Sigmoid colon (tissue), 7 donors: ENCODE measurements at places on chromosomes 12 and 14. TPM values are rescaled to one million over a fixed set of nuclear protein-coding genes. Genes with fewer than 3 reads are reported as not detected.

GRCh38 chr12:87935216-87935615 is 94.0 kb downstream of the C12orf50 start:
- no peak for DNase-seq
- H3K36me3 ChIP-seq = no peaks in the 10 kb centered on the region
- no peak overlapping the region for H3K4me3 ChIP-seq
- H3K27ac ChIP-seq = no peak overlapping the region
- H3K27me3 ChIP-seq = no peaks in the 10 kb centered on the region

DNA sequence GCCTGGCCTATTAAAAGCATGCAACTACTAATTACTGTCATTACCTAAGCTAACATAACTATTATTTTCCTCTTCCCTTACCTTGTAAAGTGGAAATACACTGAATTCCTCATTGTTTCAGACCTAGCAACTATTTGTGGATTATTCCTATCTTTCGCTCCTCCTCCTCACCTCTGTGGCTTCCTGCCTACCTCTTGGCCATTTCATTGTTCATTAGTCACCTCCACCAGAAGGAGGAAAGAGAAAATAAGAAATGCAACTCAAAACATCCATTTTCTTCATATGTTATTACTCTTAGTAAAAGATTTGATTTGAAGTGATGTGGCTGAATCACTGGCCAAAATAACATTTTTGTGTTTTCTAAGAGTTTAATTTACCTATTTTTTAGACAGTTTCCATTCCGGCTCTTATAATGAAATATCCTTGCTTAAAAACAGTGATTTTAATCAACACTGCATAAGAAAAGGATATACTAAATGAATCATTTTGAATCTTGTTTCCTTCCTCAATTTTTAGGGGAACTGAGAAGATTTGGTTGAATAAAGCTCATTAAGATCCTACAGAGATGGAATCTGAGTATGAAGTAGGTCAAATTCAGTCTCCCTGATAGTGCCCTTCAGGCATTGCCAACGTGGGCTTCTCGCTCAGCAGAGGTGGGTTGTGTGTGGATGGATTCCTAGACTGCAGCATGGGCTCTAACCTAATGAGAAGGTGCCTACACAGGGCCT is 27.6 kb upstream of the ARHGAP5 start:
- H3K4me3 ChIP-seq = no peak overlapping the region
- no peaks in the 10 kb centered on the region for H3K4me1 ChIP-seq
- DNase-seq = no peak
- H3K27me3 ChIP-seq = no peaks in the 10 kb centered on the region

GRCh38 chr12:124044809-124045321 is 71.8 kb downstream of the ZNF664 start:
- no peak overlapping the region for H3K4me3 ChIP-seq
- no peaks in the 10 kb centered on the region for H3K36me3 ChIP-seq
- no peak overlapping the region for H3K27ac ChIP-seq
- no peaks in the 10 kb centered on the region for H3K27me3 ChIP-seq
- H3K4me1 ChIP-seq = no peaks in the 10 kb centered on the region

Gene GLI1
- 0.60 TPM for polyA plus RNA-seq

DNA sequence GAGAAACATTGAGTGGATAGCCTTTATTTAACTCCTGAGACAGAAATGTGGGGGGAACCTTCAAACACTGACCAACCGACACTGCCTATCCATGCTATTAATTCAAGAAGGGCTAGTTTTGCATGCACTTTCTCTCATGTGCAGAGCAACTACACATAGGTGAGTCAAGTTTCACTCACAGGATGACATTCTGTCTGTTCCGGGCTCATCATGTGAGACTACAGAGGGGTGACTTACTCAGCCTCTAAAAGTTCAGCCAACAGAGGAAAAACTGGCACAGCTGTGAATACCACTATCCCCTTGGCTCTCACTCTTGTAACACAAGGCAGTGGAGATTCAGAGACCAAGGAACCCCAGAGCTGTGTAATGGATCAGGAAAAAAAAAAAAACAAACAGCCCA is 13.3 kb downstream of the BEST3 start:
- no peak for DNase-seq
- H3K27ac ChIP-seq = no peak overlapping the region
- H3K27me3 ChIP-seq = no peaks in the 10 kb centered on the region
- H3K4me3 ChIP-seq = no peak overlapping the region
- no peaks in the 10 kb centered on the region for H3K36me3 ChIP-seq
- no peaks in the 10 kb centered on the region for H3K4me1 ChIP-seq

DNA sequence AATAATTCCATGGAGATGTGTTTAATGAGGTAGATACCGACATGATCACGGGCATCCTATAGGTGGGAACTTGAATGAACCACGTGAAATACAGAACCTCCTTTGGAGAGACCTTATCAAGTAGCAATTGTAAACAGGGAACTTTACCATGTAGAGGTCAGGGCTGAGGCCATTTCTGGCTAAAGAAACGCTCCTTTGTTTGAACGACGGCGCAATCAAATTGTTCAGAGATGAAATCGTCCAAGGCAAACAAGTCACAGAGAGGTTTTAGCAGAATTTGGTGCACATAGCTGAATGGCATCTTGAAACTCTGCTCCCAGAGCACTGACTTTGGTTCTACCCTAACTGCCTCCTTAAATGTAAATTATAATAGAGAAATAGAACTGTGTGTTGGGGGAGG is 9.8 kb downstream of the PRIMA1 start:
- peaks cover 13% of the 10 kb centered on the region for H3K36me3 ChIP-seq
- peaks cover 25% of the 10 kb centered on the region for H3K4me1 ChIP-seq

DNA sequence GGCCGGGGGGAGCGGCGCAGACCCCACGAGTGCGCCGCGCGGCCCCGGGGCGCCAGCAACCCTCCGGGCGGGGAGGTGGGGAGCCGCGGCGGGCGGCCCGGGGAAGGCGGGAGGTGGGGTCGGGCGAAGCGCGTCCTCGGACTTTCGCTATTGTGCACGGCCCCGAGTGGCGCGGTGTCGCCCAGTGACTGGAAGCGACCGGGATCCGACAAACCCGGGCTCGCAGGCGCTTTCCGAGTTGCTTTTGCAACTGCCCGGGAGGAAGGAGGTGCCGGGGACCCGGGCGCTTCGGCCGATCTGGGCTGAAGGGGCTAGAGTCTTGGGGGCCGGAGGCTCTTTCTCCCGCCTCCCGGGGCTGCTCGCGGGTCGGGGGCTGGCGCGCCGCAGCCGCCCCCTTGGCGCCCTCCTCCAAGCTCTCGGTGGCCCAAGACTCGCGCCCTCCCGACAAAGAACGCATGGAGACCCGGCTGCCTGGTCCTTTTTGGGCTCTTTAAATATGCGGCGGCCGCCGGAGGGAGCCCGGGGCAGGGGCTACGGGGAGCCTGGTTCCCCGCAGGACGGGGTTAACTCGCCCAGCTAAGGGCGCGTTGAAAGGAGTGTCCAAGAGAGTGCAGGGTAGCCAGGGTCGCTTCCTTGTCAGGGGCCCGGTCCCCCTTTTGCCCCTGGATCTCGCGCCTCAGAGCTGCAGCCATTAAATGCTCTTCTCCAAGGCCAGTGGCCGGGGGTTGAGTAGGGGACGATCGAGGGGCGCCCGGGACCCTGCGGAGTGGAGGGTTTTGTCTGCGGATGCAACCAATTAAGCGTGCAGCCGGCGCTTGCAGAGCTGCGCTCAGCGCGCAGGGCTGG is 1.4 kb downstream of the HMGA2 start:
- H3K4me1 ChIP-seq = peaks cover 36% of the 10 kb centered on the region
- peak overlapping the region; percentile 38 for H3K4me3 ChIP-seq

- H3K4me1 ChIP-seq = peaks cover 24% of the 10 kb centered on the region
- H3K27ac ChIP-seq = peak overlapping the region; percentile 91
- H3K4me3 ChIP-seq = no peak overlapping the region
Measured at GRCh38 chr14:64646103-64646502, 58.1 kb upstream of the PLEKHG3 start.

DNA sequence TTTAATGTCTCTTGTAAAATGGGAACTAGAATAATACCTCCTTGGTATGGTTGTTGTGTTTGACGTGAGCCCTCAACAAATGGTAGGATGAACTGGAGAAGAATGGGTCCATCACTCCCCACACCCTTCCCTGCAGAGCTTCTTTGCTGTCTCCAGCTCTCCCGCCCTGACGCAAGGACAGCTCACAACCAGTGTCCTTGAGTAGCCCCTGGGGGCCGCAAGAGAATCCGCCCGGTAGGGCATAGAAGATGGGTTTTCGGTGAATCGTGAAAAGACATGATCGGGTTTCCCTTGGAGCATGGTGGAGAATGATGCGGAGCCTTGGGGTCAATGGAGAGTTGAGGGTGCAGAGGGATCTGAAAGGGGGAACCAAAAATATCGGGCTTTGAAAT is 6.1 kb upstream of the PAX9 start:
- no peak overlapping the region for H3K27ac ChIP-seq
- no peak for DNase-seq

DNA sequence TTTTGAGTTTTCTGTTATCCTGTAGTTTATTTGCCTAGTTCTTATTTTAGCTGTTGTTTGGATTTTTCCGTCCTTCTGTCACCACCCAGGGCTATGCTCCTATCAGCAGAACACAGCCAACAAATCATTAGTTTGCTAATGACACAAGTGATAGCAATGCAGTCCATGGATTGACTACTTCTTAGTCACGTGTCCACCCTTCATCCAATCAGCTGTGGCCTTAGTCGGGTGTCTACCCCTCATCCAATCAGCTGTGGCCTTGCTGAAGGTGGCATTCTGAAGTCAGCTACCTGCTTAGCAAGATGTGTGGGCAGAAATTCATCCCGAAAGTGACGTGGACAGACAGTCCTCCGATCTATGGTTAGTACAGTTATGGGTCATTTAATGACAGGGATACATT is 182.3 kb downstream of the GALC start:
- no peaks in the 10 kb centered on the region for H3K27me3 ChIP-seq
- H3K27ac ChIP-seq = no peak overlapping the region
- no peaks in the 10 kb centered on the region for H3K36me3 ChIP-seq
- H3K4me1 ChIP-seq = no peaks in the 10 kb centered on the region
- H3K4me3 ChIP-seq = no peak overlapping the region

- DNase-seq = no peak
- no peak overlapping the region for H3K4me3 ChIP-seq
- no peaks in the 10 kb centered on the region for H3K4me1 ChIP-seq
- no peak overlapping the region for H3K27ac ChIP-seq
Measured at GRCh38 chr12:97784904-97785303, 322.3 kb downstream of the RMST start.

GRCh38 chr14:68781161-68782021 is 11.5 kb downstream of the ZFP36L1 start:
- peaks cover 46% of the 10 kb centered on the region for H3K4me1 ChIP-seq
- DNase-seq = peak; percentile 68
- H3K36me3 ChIP-seq = no peaks in the 10 kb centered on the region
- H3K4me3 ChIP-seq = no peak overlapping the region

Gene TBK1
- 11.7 TPM for polyA plus RNA-seq

- no peak for DNase-seq
- H3K4me3 ChIP-seq = no peak overlapping the region
Measured at GRCh38 chr14:95018821-95019220, 138.5 kb downstream of the DICER1 start.

Gene PIK3C2G
- 0.60 TPM for polyA plus RNA-seq

DNA sequence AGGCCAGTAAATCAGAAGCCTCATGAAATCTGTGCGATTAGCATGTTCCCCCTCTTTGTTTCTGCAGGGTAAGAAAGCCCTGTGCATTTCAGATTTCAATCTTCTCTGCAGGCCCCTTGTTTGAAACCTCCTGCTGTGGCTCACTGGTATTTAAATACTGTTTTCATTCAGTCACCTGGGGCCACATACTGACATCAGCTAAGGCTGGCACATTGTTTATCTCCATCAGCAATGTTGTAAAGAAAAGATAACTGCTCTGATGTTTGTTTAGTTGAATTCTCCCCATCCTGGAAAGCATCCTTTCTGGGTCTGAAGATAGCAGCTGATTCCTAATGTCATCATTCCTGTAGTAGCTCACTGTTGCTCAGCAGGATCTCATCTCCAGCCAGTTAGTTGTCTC is 554.9 kb downstream of the NRXN3 start:
- no peaks in the 10 kb centered on the region for H3K36me3 ChIP-seq
- DNase-seq = no peak
- no peaks in the 10 kb centered on the region for H3K27me3 ChIP-seq
- H3K4me1 ChIP-seq = no peaks in the 10 kb centered on the region
- no peak overlapping the region for H3K4me3 ChIP-seq

Gene DCAF11
- 70.9 TPM for polyA plus RNA-seq

GRCh38 chr14:56561606-56562005 is 18.0 kb upstream of the TMEM260 start:
- no peak overlapping the region for H3K4me3 ChIP-seq
- H3K36me3 ChIP-seq = no peaks in the 10 kb centered on the region
- H3K27me3 ChIP-seq = no peaks in the 10 kb centered on the region
- no peaks in the 10 kb centered on the region for H3K4me1 ChIP-seq

- H3K4me3 ChIP-seq = no peak overlapping the region
- no peak overlapping the region for H3K27ac ChIP-seq
- no peak for DNase-seq
- H3K27me3 ChIP-seq = no peaks in the 10 kb centered on the region
Measured at GRCh38 chr12:6442836-6443235, 1.9 kb upstream of the CD27 start.

GRCh38 chr12:78034025-78034424 is 203.3 kb downstream of the NAV3 start:
- no peak overlapping the region for H3K27ac ChIP-seq
- no peaks in the 10 kb centered on the region for H3K4me1 ChIP-seq
- H3K27me3 ChIP-seq = no peaks in the 10 kb centered on the region
- H3K4me3 ChIP-seq = no peak overlapping the region

- no peak overlapping the region for H3K27ac ChIP-seq
- H3K4me1 ChIP-seq = peaks cover 13% of the 10 kb centered on the region
- no peaks in the 10 kb centered on the region for H3K36me3 ChIP-seq
Measured at GRCh38 chr12:77325511-77326236, 260.3 kb upstream of the E2F7 start.

DNA sequence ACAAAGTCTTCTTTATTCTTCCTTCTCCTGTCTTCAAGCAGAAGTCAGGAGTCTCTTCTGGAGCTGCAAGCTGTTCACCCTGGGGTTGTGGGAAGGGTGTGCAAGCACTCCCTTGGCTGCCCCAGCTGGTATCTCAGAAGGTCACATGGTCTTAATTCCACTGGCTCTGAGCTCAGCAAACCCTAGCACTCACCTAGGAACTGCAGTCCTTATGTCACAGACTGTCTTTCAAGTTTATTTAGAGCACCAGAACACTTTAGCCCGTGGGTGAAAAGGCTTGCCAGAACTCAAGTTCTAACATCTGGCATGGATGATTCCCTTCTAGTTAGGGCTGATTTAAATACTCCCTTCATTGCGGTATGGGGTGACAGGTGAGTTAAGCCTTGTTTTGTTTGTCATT is 379.0 kb downstream of the CCER1 start:
- H3K36me3 ChIP-seq = no peaks in the 10 kb centered on the region
- no peak overlapping the region for H3K27ac ChIP-seq
- H3K27me3 ChIP-seq = no peaks in the 10 kb centered on the region
- DNase-seq = no peak
- no peaks in the 10 kb centered on the region for H3K4me1 ChIP-seq

DNA sequence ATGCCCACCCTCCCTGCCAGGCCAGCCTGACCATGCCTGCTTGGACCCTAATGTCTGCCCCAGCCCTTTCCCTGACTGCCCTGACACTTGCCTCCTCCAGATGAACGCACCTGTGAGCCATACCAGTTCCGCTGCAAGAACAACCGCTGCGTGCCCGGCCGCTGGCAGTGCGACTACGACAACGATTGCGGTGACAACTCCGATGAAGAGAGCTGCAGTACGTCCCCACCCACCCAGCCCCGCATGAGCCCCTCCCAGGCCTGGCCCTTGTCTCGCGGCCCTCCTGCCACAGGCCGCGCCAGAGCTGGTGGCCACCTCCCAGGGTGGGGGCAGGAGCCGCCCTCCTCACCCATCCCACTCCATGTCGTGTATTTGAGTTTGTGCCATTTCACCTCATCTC is 14.3 kb upstream of the NXPH4 start:
- H3K27me3 ChIP-seq = no peaks in the 10 kb centered on the region
- no peak overlapping the region for H3K4me3 ChIP-seq

Gene NPAS3
- polyA plus RNA-seq = 0.36 TPM
